M059J (cell line): ENCODE measurements at places on chromosomes 13 and 19. TPM values are rescaled to one million over a fixed set of nuclear protein-coding genes. Genes with fewer than 3 reads are reported as not detected.
A peak's percentile ranks its signal among the peaks of the same experiment; 100 is the strongest.

DNA sequence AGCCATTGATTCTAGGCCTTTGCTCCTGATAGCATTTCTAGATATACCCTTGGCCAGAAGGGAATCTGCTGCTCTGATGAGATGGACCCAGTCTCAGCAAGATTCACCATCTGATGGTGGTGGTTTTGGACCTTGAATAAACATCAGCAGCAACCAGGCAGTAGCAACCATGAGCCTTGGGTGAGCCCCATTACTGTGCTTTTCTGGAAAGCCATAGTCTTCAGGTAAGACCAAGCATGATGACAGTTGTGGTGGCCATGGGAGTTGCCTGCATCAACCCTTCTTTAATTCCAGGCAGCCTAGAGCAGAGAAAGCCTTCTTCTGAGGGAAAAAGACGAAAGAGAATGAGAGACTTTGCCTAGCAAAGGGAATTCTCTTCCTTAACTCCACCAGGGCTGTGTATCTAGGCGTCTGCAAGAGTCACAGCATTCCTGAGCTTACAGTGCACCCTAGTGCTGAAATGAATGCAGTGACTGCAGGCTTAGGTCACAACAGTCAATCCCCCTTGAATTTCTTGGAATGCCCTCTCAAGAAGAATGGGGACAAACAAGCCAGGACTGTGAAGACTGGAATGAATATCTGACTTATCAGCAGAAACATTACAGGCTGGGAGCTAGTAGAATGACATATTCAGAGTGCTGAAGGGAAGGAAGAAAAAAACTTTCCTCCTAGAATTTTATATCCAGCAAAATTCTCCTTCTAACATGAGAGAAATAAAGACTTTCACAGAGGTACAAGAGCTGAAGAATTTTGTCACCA is 942.4 kb upstream of the PCDH20 start:
- no peak for DNase-seq

DNA sequence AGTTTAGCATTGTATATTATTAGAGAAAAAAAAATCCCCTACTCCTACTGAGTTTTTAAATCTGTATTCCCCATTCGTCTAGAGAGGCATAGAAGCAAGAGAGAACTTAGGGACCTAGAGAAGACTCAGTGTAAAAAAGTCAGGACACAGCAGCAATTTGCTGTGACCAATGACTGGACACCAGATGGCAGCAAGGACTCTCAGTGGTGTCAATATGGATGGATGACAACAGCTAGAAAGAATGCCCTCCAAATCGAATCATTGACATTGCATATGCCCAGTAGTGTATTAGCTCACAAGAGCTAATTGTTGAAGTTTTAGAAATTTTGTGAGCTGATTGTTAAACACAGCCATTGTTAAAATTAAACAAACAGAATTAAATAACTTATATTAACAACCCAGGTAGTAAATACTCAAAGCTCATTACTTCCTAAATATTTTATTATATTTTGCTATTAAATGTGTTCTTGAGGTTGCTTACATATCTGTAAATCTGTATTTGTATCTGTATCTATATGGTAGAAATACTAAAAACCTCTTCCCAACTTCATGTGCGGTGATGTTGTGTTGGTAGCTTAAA is 43.9 kb downstream of the SIAH3 start:
- peak; percentile 58 for DNase-seq

Gene C19orf67
- not detected in 2 replicates for total RNA-seq

GRCh38 chr19:3982701-3983541 is 2.3 kb downstream of the EEF2 start:
- DNase-seq, result peak; percentile 57

- DNase-seq, result no peak
These were observed 21.0 kb upstream of the FBL start for GRCh38 chr19:39867133-39867532.

Gene FUT1
- 0.15 and 0.79 TPM in 2 replicates for total RNA-seq

GRCh38 chr13:73607489-73608156 is 526.6 kb downstream of the KLF12 start:
- DNase-seq, result peak; percentile 5

DNA sequence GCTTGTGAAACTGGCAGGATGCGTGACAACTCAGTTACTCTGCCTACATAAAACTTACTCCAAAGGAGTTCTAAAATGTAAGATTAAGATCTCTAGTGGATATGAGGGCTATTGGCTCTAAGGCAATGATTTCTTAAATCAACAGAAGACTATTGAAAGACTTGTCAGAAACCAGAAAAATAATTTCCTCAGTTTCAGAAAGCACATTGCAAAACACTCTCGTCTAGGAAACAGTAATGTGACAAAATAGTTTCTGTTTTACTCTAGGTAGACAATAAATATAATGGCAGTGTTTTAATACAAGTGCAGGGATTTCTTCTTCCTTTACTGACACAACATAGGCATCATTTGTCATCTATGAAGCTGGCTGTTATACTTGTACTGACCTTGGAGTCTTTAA is 230.1 kb downstream of the KCTD12 start:
- no peak for DNase-seq

DNA sequence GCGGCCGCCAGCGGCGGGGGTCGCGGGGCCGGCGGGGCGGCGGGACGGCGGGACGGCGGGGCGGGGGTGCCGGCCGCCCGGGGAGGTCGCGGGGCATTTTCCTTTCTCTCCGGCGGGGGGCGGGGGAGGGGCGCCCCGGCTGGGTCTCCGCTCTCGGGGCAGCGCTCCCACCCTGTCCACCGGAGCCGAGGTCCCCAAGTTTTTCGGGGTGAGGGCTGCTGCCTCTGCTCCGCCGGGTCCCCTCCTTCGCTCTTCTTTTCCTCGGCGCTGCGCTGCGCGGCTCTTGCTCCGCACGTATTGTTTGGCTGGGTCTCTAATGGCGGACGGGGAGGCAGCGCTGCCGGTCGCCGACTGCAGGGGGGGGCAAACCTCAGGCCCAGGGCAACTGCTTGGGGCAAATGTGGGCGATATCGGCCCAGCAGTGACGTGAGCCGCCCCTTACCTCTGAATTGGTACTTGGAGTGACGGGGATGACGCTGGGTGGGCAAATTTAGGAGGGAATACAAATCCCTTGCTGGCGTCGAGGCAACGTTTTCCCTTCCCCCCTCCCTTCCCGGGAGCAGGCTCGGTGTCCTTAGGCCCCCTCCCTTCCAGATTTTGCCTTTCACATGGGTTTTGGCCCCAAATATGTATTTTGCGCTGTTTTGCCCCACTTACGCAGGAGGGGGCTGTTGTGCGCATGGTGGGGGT is 759 bp downstream of the ZMYM2 start:
- DNase-seq, result peak; percentile 46

DNA sequence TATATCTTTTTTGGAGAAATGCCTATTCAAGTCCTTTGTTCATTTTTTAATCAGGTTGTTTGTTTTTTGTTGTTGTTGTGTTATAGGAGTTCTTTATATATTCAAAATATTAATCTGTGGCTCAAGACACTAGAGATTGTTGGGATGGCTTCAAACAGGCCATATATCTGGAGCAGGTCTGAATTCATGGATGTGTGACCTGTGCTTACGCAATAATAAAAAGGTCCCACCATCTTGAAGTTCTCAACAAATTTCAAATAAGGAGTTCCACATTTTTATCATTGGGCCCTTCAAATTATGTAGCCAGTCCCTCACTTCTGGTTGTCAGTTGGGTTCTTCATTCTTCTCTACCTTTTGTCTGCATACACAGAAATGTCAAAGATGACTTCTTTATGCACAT is 17.7 kb upstream of the NUDT15 start:
- DNase-seq, result no peak

DNA sequence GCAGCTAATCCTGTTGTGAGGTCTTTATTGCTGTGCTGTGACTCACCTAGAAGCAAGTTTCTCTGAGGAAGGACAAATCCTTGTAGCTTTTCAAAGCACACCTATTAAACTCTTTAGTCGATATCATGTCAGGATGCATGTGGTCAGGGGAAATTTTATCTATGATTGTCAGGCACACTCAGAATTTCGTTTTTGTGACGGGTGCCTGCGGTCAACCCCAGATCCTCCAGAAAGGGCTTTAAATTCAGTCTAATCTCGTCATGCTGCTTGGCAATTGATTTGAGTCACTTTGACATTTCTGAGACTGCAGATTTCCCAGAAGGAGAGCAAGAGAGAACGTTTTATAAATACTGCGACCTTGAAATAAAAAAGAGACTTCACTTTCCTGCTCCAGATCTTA is 316.9 kb downstream of the FGF9 start:
- no peak for DNase-seq

Gene TMEM145
- not detected in 2 replicates for total RNA-seq

Gene PLIN5
- not detected in 2 replicates for total RNA-seq

Gene IZUMO2
- not detected in 2 replicates for total RNA-seq

Gene TNFSF13B
- 1.1 TPM in 2 replicates for total RNA-seq

- DNase-seq, result no peak
These were observed 2023.3 kb upstream of the PCDH20 start for GRCh38 chr13:63438951-63439350.

GRCh38 chr19:18173572-18174288 is at the start of gene IFI30:
Gene IFI30, plus strand, starts transcription at chr19:18173813. Its CDS starts 29 bp downstream, at chr19:18173842.
- peak; percentile 69 for DNase-seq

DNA sequence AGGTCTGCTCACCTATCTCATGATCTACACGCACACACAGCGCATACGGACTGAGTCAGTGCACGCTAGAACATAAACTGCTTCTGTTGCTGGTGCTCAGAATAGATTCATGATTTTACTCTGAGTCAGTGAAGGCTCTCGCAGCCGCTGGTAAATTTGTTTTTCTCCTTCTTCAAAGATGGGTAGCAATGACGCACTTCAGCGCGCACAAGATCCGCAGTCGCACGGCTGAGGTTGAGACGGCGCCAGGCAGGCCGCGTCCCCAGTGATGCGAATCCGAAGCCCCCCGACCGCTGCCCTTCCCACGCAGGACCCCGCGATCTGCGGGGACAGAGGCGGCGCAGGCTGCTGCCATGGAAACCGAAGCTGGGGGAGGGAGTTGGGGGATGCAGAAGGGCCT is 103.7 kb upstream of the USP29 start:
- DNase-seq, result no peak

Gene ZNF850
- total RNA-seq, result 2.7 and 4.4 TPM in 2 replicates

GRCh38 chr13:97723655-97724054 is 229.8 kb upstream of the IPO5 start:
- no peak for DNase-seq

GRCh38 chr13:22765547-22765946 is 415.2 kb upstream of the SGCG start:
- no peak for DNase-seq

DNA sequence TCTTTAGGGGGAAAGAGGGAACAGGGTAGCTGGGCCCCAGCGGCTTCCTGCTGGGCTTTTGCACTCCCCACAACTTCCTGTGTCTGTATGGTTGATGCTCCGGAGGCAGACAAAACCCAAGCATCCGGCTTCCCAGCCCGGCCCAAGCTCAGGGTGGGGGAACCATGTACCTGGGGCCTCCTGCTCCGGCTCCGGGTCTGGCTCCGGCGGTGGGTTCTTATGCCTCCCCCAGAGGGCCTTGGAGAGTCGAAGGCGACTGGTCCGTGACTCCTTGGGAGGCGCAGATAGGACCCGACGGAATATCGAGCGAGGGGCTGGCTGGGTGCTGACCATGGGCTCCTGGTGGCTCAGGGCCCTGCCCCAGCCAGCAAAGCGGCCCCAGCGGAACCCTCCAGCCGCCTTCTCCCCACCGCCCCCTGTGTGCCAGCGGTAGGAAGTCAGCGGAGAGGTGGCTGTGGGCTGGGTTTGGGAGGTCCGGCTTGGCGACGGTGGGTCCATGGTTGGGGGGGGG is 428 bp downstream of the RASAL3 start:
- DNase-seq, result no peak
